ENCODE measurements at places on chromosomes 7 and 10. TPM values are rescaled to one million over a fixed set of nuclear protein-coding genes. Genes with fewer than 3 reads are reported as not detected.

Gene KNDC1
- polyA plus RNA-seq: 0.05 TPM

Gene PPP1R17
- polyA plus RNA-seq: not detected

Gene CHAT
- polyA plus RNA-seq: not detected

Gene CAV2
- polyA plus RNA-seq: 15.5 TPM

Gene C7orf25
- polyA plus RNA-seq: 4.0 TPM

Gene PPIF
- polyA plus RNA-seq: 66.9 TPM

Gene UPP1
- 30.2 TPM for polyA plus RNA-seq

Gene LIPN
- polyA plus RNA-seq: 0.08 TPM

Gene GPR26
- polyA plus RNA-seq: not detected

Gene COL17A1
- 1.3 TPM for polyA plus RNA-seq

Gene DIP2C
- polyA plus RNA-seq: 3.4 TPM

Gene SPDYE11
- polyA plus RNA-seq: not detected

Gene REEP3
- 5.5 TPM for polyA plus RNA-seq

Gene RARRES2
- polyA plus RNA-seq: 292 TPM

Gene CDH23
- polyA plus RNA-seq: 4.8 TPM

Gene IDI2
- 0.06 TPM for polyA plus RNA-seq
